Sciatic nerve (tissue), 2 donors: ENCODE measurements at places on chromosomes 5 and 9.

DNA sequence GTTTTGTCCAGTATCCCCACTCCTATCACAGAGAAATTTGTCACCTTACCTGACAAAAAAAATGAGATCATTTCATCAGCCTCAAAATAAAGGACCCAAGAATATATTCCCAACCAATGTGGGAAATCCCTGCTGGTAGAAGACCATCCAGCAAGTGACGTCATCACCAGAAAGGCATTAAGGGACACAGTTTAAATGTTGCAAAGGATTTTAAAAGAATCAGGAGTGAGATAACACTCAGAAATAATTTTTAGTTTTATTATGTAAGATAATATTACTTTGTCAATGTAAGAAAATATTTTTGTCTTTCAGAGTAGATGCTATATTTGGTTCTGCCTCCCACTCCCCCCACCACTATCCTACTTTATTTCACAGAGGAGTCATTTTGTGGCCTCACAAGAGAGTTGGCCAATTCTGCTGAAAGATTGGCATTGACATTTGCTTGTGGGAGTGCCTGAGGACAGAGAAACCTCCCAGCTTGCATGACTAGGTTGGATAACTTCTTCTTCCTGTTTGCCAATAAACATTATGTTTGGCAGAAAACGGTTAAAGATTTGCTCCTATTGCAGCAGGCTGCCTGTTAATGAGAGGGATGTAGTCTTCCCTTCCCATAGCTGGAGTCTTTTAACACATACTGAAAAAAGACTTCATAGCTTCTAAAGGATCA lies 288.6 kb upstream of the DAB2 start:
- no peak for DNase-seq

DNA sequence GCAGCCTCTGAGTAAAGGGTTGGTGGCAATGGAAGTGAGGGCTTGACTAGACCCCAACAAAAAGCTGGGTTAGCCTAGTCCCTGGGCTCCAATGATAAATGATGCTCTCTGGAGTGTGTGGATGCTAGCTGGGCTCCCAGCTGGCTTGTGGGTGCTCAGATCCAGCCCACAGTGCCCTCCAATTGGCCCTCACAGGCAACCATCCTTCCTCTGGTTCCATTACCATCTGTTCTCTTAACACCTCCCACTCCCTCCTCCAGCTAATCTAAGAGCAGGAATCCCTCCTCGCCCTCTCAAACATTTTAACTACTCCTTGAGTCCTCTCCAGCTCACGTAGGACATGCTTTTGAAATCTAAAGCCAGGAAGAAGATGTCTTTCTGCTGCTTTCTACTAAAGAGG lies 25.2 kb upstream of the FRMD3 start:
- no peak for DNase-seq

DNA sequence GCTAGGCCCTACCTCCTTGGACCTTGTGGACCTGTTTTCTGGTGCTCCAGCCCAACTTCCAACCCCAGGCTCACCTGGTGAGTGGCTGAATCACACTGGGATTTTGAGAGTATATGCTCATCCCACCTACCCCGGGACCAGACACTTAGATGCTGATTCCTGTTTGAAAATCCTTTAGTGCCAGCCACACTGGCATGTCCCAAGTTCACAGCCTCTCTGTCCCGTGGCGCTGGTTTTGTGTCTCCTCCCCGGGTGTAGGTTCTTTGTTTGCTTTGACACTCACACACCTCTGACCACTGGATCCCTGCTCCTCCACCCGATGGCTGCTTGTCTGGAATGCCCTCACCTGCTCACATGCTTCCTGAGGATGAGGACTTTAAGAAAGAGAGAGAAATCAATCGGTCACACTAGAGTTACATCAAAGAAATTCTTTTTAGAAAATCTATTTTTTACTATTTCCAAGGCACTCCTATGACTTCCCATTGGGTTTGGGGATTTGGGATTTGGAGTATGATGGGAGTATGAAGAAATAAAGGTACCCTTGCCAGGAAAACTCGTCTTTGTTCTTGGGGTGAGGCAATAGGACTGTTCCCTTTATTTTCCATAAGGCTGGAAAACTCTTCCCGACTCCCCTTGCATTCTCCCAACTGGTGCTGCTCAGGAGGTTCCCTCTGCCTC lies 7.3 kb upstream of the SLC25A48 start:
- no peak for DNase-seq

GRCh38 chr5:107395632-107396350 lies 274.9 kb downstream of the EFNA5 start:
- no peak for DNase-seq

DNA sequence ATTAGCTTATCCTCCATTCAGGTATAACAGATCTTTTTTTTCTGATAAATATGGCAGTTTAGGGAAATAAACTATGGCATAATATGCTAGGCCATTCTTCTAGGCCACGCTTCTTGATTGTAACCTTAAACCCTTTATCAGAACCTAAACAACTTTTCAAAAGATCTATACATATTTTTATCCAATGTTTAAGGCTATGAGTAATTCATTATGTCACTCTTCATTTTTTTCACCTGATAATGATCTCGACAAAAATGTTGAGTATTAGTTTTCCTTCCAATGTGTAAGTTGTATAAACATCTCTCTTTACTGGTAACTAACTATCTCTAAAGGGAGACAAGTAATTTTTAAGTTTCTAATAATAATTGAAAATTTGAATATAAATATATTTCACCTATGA lies 2.4 kb upstream of the PCDHB4 start:
- no peak for DNase-seq
